ENCODE measurements at places on chromosomes 4 and X.
A peak's percentile ranks its signal among the peaks of the same experiment; 100 is the strongest.

- DNase-seq, result no peak
Measured at GRCh38 chrX:7262551-7262950, 114.6 kb upstream of the PUDP start.

GRCh38 chr4:139184129-139184528 is 7.1 kb upstream of the ELF2 start:
- DNase-seq, result no peak

DNA sequence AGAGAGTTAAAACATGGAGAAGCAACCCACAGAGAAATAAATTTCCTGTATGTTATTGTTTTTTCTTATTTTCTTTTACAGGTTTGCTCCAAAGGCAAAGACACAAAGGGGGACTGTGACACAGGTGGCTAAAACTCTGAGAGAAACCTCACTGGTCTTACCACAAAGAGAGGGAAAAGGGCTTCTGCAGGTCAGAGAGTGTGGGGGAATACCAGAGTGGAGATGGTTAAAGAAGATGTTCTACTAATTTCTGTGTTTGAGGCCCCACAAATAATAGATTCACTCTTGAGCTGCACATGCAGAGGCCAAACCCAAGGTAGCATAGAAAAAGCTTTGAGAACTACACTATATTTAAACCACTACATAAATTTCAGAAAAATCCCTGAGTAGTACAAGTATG is 151.3 kb downstream of the GABRA3 start:
- no peak for DNase-seq

GRCh38 chr4:1327526-1328266 is 19.3 kb upstream of the UVSSA start:
- peak; percentile 72 for DNase-seq

DNA sequence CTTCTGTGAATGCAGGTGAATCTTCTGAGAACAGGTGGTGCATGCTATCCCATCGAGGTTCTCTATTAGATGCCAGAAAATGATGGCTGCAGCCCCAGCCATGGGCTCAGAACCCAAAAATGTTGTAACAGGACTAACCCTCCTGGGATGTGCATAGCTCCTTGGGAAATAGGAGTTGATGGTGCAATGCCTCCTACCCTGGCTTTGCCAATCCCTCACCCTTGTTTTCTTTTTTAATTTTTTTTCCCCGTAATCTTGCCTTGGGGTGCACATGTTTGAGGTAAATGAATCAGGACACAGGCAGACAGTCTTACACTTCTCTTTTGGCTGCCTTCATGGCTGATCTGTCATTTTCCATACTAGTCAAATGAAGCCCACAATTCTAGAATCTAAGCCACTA is 96.6 kb downstream of the KIT start:
- DNase-seq, result no peak

GRCh38 chrX:39728852-39729598 is 368.7 kb downstream of the BCOR start:
- DNase-seq, result no peak

GRCh38 chrX:4944767-4945166 is 1231.3 kb upstream of the PRKX start:
- DNase-seq, result no peak

- DNase-seq, result no peak
Measured at GRCh38 chr4:31539284-31540069, 819.3 kb downstream of the PCDH7 start.

DNA sequence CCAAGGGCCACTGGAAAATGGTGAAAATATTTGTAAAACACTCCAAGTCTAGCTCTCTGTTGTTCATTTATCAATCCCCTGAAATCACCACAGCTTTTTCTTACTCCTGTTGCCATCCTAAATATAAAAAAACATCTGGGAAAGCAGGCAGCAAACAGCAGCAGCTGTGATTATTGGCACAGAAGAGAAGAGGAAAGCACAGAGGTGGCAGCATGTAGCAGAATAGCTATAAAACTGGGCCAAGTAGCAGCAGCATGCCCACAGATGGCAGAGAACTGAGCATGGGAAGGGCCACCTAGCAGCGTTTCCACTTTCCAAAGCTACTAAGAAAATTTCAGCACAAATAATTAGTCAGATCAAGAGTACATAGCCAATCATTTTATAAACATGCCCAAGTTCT is 307.2 kb downstream of the SLC7A11 start:
- DNase-seq, result no peak

- DNase-seq, result no peak
Measured at GRCh38 chr4:77635246-77635645, 29.6 kb downstream of the CXCL13 start.

DNA sequence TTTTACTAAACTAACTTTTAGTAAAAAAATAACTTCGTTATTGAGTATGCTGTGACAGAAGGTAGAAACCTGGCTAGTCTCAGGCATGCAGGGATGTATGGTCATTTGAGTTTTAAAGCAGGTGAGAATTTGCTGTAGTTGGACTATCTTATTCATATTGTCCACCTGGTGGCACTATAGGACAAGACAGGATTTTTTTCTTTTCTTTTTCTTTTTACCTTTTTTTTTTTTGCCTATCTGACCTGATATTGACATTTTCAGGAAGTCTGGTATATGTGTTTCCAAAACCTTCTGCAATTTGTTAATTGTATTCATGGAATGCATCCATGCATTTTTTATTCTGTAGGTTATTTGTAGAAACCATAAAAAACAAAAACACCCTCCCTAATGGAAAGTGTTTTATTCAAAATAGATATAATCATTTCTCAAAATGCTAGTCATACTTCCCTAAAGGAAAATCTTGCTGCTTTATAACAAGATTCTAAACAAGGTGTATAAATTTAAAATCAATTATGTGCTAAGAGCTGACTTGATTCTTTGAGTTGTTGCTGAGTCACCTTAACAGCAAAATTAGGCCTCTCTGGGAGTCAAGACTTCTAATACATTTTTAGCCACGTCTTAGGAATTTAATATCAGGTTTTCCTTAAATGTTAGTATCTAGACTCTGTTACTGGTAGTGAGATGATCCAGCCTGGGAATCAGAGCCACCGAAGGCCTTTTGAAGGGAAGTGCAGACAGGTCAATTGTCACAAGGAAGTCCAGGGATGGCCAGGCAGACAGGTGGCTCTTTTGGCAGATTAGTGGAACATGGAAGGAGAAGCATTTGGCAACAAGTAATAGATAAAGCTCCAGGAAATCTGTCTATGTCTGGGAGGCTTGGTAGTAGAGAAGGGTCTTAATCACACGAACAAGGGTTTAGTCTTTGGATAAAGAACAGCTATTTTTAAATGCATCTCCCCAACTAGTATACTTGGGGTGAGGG is 201.3 kb upstream of the GNPDA2 start:
- no peak for DNase-seq

DNA sequence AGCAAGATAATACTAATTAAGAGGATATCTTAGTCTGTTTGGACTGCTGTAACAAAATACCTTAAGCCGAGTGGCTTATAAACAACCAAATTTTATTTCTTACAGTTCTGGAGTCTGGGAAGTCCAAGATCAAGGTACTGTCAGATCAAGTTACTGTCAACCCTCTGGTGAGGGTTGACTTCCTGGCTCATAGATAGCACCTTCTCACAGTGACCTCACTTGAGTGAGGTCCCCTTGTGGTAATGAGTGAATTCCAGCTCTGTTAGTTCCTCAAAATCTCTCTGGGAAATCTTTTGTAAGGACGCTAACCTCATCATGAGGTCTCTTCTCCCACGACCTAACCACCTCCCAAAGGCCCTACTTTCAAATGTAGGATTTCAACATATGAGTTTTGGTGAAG is 36.9 kb upstream of the ADGRA3 start:
- no peak for DNase-seq

DNA sequence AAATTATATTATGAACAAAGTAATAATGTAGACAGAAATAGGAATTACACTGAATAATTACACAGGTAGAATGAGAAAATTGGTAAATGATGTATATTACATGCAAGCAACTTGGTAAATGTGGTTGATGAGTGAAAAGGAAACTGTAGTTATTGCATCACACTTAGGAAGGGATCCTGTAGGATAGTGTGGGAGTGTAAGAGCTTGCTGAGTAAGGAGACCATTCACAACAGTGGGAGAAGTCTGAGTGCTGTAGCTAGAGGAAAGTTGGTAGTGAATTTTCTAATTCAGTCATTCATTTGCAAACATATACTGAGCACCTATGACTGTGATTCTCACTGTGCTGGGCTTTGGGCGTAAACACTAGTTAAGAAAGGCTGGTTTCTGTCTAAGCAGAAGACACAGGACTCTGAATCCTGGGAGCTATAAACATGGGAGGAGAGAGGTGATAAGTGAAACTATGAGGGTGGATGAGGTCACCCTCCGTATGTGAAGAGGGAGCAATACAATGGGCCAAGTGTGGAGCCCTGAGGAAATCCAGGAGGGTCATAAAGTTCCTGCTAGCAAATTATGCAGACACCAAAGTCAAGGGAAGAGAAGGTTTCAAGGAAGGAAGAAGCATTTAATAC is 14.2 kb upstream of the CPE start:
- DNase-seq, result no peak

DNA sequence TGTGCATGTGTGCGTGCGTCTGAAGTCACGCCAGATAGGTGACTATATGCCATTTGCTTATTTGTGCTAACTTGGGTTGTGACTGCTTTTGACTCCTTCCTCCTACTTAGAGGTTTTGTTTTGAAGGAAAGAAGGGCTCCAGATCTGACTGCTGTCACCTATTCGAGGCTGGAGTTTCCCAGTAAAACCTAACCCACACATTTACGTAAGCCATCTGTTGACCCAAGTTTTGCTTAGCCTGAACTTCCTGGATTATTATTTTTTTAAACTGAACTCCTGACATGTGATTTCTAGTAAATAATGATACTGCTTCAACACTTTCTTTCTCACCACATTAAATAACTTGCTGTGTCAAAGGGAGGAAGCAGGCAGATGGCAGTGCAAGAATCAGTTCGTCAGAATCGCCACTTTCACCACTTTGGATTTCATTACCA is 41.5 kb downstream of the DTHD1 start:
- DNase-seq, result no peak

- DNase-seq, result no peak
Measured at GRCh38 chr4:100098011-100098545, 92.2 kb downstream of the DDIT4L start.

DNA sequence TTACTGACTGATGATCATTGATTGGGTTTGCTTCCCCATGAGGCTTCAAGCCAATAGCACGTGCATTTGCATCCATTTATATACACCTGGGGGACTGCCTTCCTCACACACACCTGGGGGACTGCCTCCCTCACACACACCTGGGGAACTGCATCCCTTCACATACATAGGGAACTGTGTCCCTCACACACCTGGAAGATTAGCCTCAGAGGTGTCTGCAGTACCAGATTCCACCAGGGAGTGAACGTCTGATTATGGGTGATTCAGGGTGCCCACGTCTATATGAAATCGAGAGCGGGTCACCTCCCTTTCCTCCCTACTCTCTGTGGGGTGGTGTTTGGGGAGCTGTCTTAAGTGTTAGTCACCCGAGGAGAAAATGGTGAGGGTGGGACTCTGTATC is 16.9 kb downstream of the CD99 start:
- peak; percentile 32 for DNase-seq

- DNase-seq, result no peak
Measured at GRCh38 chrX:22126327-22126726, 94.2 kb downstream of the PHEX start.

DNA sequence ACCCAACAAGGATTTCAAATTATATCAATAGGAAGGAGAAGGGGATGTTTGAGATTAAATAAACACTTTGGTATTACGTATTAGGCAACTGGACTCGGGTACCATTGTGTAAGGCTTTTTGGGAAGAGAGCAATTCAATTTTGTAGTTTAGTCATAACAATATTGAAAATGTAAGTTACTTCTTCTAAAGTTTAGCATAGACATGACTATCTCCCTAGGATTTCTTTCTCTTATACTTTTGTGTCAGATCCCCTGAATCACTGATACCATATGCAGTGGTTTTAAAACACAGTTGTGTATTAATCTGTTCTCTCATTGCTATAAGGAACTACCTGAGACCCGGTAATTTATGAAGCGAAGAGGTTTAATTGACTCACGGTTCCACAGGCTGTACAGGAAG is 123.8 kb upstream of the FAM9C start:
- DNase-seq, result no peak

DNA sequence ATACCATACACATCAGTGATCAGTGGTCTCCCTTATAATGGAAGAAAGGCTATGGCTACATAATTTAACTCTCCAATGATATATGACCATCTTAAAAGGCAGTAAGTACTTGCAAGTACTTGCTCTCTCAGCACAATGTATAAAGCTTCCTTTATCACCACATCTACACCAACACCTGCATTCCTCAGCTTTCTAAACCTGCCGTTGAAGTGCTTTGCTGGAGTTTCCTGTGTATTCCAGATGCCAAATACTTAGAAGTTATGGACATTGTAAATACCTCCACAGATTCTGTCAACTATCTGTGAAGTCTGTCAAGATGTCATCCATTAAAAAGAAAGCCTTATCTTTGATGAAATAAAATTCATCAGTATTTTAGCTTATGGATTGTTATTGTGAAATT is 335.0 kb upstream of the GALNTL6 start:
- DNase-seq, result no peak

DNA sequence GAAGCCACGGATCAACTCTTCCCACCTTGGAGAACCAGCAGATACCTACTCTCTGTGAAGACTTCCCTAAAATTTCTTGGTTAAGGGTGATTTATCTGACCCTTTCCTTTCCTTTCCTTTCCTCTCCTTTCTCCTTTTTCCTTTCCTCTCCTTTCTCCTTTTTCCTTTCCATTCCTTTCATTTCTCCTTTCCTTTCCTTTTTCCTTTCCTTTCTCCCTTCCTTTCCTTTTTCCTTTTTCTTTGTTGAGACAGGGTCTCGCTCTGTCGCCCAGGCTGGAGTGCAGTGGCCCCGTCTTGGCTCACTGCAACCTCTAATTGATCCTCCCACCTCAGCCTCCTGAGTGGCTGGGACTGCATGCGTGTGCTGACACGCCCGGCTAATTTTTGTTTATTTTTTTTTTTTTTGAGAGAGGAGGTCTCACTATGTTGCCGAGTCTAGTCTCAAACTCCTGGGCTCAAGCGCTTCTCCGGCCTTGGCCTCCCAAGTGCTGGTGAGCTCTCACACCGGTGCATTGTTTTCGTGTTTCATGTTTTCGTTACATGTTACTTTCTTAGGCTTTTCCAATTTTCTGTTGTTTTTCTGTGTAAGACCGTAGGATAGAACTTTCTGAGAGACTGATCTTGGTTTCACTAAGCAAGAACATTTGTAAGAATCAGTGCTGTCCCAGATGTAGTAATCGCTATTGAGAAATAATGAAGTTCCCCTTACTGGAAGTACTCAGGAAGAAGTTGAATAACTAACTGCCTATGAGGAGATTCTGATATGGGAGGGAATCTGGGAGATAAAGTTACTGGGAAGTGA is 2.0 kb downstream of the TMEM165 start:
- DNase-seq, result no peak

DNA sequence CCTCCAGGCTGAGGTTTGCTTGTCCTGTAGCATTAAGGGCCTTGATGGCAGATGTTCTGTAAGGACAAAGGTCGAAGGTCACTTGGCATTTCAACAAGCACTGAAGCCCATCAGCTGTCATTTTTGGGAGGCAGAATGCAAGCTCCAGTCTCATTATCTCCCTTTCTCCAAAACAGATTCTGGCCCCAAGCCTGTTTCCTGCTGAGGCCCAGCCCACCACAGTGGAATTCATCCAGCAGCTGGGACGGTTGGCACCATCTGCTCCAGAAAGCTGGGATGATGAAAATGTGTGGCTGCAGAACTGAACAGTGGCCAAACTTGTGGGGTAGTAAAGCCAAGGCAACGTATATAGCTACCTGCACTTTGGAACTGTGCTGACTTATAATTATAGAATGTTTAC is 17.7 kb upstream of the PPEF2 start:
- no peak for DNase-seq

GRCh38 chr4:164441109-164441508 is 312.8 kb upstream of the SMIM31 start:
- no peak for DNase-seq

GRCh38 chr4:74897386-74897785 is 35.5 kb upstream of the PARM1 start:
- no peak for DNase-seq
